NK-92 treated with Interleukin-12 subunit alpha and Interleukin-12 subunit beta, amount 100 ng/mL, for 24 hours (cell line): ENCODE measurements at places on chromosomes 4 and X.
A peak's percentile ranks its signal among the peaks of the same experiment; 100 is the strongest.

DNA sequence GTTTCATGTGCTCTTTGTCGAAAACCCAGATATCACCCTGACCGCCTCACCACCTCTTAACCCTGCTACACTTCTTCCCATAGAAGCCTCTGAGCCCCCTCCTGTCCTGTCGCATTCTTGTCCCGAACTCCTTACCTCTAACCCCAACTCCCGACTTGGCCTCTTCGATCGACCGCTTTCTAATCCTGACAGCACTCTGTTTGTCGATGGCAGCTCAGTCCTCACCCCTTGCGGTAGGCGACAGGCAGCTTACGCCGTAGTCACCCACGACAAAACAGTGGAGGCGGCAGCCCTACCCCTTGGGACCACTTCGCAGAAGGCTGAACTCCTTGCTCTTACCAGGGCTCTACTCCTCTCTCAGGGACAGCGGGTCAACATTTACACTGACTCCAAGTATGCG, 961.7 kb downstream of the RPA4 start:
- no peak for DNase-seq

GRCh38 chr4:22483551-22483981, 32.3 kb downstream of the ADGRA3 start:
- DNase-seq, result no peak

DNA sequence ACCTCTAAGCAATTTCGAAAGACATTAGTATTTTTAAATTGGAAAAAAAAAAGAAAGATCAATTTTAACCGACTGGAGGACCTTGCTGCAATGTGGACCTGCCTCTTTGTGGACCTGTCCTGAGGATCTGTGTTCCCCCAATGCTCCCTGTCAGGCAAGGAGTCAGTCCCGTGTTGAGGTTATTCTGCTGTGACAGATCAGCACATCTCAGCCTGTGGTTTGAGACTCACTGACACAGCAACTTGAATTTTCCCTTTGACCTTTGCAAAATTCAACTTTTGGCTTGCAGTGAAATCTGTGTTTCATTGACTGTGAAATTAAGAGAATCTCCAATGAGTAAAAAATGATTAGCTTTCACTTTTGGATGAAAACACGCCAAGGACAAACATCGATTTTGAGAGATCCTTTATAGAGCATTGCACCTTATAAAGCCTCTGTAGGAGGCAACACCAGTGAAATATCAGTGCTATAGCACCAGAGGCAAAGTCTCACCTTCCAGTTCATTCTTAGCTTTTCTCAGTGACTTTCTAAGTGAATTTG, 186.9 kb downstream of the GPAT3 start:
- no peak for DNase-seq

GRCh38 chrX:71067712-71068043, 456 bp downstream of the SNX12 start:
- DNase-seq, result no peak

DNA sequence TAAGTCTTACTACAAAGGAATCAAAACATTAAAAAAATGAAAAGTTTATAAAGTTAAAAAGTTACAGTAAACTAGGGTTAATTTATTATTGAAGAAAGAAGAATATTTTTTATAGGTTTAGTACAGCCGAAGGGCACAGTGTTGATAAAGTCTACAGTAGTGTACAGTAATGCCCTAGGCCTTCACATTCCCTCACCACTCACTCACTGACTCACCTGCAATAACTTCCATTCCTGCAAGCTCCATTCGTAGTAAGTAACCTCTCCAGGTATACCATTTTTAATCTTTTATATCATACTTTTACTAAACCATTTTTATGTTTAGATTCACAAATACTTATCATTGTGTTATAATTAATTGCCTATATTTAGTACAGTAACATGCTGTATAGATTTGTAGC, 307.5 kb upstream of the FAM241A start:
- DNase-seq, result no peak

DNA sequence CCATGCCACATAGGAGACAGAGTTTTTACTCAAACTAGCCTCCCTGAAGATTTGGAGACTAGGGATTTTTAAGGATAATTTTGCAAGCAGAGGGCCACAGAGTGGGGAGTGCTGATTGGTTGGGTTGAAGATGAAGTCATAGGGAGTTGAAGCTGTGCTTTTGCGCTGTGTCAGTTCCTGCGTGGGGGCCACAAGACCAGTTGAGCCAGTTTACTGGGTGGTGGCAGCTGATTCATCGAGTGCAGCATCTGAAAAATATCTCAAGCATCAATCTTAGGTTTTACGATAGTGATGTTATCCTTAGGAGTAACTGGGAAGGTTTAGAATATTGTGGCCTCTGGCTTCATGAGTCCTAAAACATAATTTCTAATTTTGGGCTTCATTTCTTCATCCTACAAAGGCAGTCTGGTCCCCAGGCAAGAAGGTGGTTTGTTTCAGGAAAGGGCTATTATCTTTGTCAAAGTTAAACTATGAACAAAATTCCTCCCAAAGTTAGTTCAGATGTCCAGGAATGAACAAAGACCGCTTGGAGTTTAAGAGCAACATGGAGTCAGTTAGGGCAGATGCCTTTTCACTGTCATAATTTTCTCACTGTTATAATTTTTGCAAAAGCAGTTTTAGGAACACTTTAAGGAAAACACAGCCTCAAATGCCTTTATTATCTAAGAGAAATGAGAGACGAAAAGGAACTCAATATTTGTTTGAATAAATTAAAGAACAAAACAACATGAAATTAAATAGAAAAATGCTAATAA, 960.8 kb upstream of the PRKX start:
- DNase-seq, result no peak

DNA sequence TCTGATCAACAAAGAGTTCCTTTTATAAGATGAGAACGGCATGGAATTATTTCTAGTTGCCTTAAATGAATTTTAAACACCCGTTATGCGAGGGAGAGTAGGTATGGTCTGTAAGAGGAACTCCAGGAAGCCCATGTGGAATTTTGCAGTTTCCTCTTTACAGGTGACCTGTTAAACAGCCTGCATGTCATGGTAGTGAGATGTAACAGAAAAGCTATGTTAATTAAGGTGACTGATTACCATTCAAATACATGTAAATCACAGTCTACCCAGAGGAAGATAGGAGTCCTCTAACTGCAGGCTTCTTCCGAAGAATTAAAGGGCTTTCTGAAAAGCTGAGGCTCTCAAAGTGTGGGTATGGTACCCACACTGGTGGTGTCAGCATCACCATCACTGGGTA, 163.6 kb downstream of the CBR4 start:
- DNase-seq, result no peak

DNA sequence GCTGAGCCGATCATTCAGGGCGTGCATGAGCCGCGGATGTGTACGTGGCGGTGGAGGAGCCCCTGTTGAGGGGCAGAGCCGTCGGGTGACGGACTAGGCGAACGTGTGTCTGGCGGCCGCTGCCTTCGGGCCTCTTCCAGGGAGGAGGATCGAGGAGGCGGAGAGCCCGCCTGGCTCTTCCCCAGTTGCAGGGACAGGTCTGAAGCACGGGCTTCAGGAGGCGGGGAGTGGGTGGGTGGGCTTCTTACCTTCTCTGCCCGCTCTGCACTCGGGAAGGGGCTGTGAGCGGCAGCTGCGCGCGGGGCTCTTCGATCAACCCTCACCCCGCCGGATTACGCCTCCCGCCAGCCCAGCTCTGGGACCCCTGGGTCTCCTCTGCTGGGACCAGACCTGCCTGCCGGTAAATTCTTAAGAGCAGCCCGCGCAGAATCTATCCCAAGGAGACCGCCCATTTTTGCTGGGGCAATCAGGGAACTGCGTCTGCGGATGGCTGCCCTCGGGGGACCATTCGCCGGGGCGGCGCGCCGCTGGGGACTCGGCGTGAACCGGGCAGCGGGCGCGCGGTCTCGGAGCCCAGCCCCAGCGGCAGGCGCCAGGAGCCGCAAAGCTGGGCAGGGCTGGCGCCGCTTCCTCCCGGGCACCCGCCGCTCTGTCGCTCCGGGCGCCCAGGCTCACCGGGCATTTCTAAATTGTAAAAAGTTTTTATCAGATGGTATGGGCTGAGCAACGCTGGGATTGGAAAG, 4.9 kb downstream of the PLAC8 start:
- peak; percentile 23 for DNase-seq

GRCh38 chr4:96775501-96775900, 935.6 kb downstream of the PDHA2 start:
- DNase-seq, result no peak

- DNase-seq, result no peak
These were observed 134.3 kb downstream of the AMELX start for GRCh38 chrX:11427453-11428071.

GRCh38 chr4:23932186-23932585, 42.3 kb upstream of the PPARGC1A start:
- DNase-seq, result no peak

- no peak for DNase-seq
These were observed 115.5 kb upstream of the FAM9C start for GRCh38 chrX:13159886-13160285.

- DNase-seq, result no peak
These were observed 448.7 kb upstream of the FAT1 start for GRCh38 chr4:187172340-187172761.
